HepG2 (cell line): ENCODE measurements at places on chromosomes 2 and 18. TPM values are rescaled to one million over a fixed set of nuclear protein-coding genes. Genes with fewer than 3 reads are reported as not detected.
A peak's percentile ranks its signal among the peaks of the same experiment; 100 is the strongest.

The CAPN14 gene
- not detected in 2 replicates for polyA plus RNA-seq

The PROKR1 gene
- not detected in 2 replicates for polyA plus RNA-seq

The KLHL14 gene
- polyA plus RNA-seq, result 14.5 and 16.0 TPM in 2 replicates

The SETBP1 gene
- 0.65 and 0.73 TPM in 2 replicates for polyA plus RNA-seq

The CKAP2L gene
- 3.9 and 7.1 TPM in 2 replicates for polyA plus RNA-seq

The KIAA2012 gene
- polyA plus RNA-seq, result not detected in 2 replicates

The CFAP210 gene
- not detected in 2 replicates for polyA plus RNA-seq

The FHL2 gene
- polyA plus RNA-seq, result 44.2 and 74.8 TPM in 2 replicates

DNA sequence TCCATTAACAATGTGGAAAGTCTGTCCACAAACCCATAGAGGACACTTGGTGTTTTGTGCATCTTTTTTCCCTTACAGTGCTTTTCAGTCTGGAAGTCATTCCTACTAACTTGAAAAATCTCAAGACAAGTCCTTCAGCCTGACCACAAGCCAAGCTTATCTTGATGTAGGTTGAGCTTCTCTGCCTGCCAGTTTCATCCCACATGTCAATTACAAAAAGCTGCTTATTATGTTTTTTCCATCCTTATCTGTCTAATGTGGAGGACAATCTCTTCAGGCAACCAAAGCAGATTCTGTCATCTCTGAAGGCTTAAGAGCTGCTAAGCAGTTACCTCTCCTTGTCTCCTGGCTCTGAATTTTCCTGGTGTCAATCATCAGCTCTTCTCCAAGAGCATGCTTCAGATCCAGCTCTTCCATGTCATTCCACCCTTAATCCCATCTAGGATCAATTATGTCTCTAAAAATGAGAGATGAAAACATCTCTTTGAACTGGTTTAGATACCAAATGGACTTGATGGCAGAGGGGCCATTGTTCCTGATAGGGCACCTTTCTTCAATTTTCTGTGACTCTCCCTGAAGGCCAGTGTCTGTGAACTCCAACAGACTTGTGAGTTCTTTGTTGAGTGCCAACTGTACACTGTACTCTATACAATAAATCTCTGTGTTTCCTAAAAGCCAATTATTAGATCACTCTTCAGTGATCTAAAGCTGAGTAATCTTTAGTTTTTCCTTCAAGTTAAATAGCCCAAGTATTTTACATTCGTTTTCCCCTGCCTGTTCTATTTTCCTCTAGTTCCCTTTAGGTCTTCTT is 208.6 kb downstream of the RBM43 start:
- no peak overlapping the region for H3K4me3 ChIP-seq
- H3K27me3 ChIP-seq, result no peaks in the 10 kb centered on the region
- H3K27ac ChIP-seq, result no peak overlapping the region
- DNase-seq, result no peak
- H3K4me1 ChIP-seq, result no peaks in the 10 kb centered on the region

- H3K27ac ChIP-seq, result no peak overlapping the region
- peak overlapping the region; percentile 13 for H3K4me3 ChIP-seq
- H3K4me1 ChIP-seq, result peaks cover 47% of the 10 kb centered on the region
- no peaks in the 10 kb centered on the region for H3K36me3 ChIP-seq
- peak; percentile 76 for DNase-seq
Measured at GRCh38 chr2:151638191-151638933, 95.9 kb downstream of the NEB start.

DNA sequence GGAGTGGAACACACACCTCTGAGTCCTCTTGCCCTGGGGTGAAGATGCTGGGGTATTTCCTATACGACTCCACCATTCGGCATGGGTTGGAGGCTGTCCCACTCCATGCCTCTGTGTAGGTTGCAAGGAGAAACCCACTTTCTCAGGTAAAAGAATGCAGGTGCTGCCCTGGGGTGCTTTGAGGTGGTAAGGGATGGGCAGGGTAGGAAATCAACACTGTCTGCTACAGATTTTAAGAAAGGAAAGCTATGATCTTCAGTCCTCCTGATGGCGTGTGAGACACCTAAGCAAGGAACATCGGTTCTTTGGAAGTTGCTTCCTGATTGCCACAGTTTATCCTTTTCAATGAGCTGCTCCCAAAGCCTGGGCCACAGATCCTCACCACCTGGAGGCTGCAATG is 209.2 kb downstream of the NCK2 start:
- no peak for DNase-seq
- H3K27me3 ChIP-seq, result peaks cover 3% of the 10 kb centered on the region; the same call in 1 of the 2 replicates
- H3K36me3 ChIP-seq, result no peaks in the 10 kb centered on the region
- H3K27ac ChIP-seq, result no peak overlapping the region
- no peak overlapping the region for H3K4me3 ChIP-seq
- no peaks in the 10 kb centered on the region for H3K4me1 ChIP-seq

DNA sequence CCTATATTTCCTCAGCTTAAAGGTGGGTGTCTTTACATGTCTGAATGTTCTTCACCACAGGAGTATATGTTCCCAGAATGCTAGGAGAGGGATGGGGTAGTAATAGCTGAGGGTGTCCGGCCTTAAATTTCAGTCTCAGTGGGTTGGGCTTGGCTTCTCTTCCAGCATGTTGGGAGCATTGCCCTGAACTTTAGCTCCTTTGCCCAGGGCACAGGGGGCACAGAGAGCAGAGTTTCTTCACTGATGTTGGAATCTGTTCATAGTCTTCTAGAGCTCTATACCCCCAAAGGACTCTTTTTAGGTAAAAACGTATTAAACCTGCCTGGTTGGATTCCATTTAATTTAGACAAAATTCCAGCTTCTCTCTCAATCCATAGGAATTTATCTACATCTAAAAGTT is 154.4 kb upstream of the GCFC2 start:
- H3K27me3 ChIP-seq, result no peaks in the 10 kb centered on the region
- peaks cover 13% of the 10 kb centered on the region for H3K4me1 ChIP-seq
- no peak overlapping the region for H3K4me3 ChIP-seq
- DNase-seq, result no peak
- H3K27ac ChIP-seq, result no peak overlapping the region

GRCh38 chr2:65129286-65129825 is 550 bp downstream of the RAB1A start:
- peaks cover 4% of the 10 kb centered on the region; the same call in 1 of the 3 replicates for H3K27me3 ChIP-seq
- peak overlapping the region; percentile 95 for H3K27ac ChIP-seq
- no peak for DNase-seq
- peak overlapping the region; percentile 89 for H3K4me3 ChIP-seq

DNA sequence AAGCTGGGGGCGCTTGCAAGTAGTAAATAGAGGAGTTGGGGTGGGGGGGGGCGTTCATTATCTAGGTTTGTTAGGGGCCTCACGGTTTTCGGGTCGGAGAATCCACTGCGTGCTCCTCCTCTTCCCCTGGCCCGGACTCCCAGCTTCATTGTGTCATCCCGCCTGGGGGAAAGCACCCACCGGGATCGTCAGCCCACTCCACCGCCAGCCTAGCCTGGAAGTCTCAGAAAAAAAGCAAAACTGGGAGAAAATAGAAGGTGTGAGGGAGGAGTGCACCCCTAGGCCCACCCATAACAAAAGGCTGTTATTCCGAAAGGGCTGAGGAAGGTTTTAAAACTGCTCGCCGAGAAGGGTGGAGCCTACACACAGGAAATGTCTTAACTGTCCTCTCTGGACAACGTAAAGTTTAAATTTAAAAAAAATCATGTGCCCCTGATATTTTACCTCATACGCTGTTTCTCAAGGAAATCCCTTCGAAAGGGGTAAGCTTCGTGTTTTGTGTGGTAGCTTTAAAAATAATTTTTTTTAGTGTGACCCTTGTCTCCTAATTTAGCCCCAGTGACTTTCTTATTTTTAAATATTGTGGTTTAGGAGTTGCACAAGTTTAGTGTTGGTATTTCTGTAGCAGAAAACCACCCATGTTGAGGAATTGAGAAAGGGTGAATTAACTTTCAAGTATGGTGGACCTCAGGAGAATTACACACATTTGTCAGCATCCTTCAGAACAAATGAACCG is 104.2 kb downstream of the SPTBN1 start:
- no peaks in the 10 kb centered on the region; the same call in 2 of the 3 replicates for H3K27me3 ChIP-seq
- H3K36me3 ChIP-seq, result no peaks in the 10 kb centered on the region; the same call in 1 of the 2 replicates
- no peak for DNase-seq
- H3K4me3 ChIP-seq, result peak overlapping the region; percentile 86
- H3K4me1 ChIP-seq, result peaks cover 67% of the 10 kb centered on the region

- H3K27me3 ChIP-seq, result no peaks in the 10 kb centered on the region
- no peak overlapping the region for H3K27ac ChIP-seq
Measured at GRCh38 chr2:186554429-186554828, 35.4 kb upstream of the ITGAV start.

- peaks cover 97% of the 10 kb centered on the region for H3K4me1 ChIP-seq
- no peaks in the 10 kb centered on the region for H3K27me3 ChIP-seq
- H3K4me3 ChIP-seq, result no peak overlapping the region
- peaks cover 13% of the 10 kb centered on the region for H3K36me3 ChIP-seq
- no peak for DNase-seq
Measured at GRCh38 chr2:177244244-177244771, 20.2 kb downstream of the NFE2L2 start.

DNA sequence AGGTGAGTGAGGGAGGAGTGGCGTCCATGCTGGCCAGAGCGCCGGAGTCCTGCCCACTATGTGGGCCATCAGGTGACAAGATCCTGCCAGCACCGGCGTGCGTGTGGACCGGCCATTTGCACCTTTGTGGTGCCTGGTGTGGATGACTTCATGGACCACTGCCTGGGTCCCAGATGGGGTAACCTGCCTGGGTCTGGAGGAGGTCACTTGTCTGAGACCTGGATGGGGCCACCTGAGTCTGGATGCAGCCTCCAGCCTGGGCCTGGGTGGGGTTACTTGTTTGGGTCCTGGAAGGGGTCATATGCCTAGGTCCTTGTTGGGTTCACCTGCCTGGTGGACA is 299.6 kb downstream of the NDUFA10 start:
- H3K4me1 ChIP-seq, result no peaks in the 10 kb centered on the region
- H3K27me3 ChIP-seq, result peaks cover 91% of the 10 kb centered on the region
- H3K4me3 ChIP-seq, result no peak overlapping the region

DNA sequence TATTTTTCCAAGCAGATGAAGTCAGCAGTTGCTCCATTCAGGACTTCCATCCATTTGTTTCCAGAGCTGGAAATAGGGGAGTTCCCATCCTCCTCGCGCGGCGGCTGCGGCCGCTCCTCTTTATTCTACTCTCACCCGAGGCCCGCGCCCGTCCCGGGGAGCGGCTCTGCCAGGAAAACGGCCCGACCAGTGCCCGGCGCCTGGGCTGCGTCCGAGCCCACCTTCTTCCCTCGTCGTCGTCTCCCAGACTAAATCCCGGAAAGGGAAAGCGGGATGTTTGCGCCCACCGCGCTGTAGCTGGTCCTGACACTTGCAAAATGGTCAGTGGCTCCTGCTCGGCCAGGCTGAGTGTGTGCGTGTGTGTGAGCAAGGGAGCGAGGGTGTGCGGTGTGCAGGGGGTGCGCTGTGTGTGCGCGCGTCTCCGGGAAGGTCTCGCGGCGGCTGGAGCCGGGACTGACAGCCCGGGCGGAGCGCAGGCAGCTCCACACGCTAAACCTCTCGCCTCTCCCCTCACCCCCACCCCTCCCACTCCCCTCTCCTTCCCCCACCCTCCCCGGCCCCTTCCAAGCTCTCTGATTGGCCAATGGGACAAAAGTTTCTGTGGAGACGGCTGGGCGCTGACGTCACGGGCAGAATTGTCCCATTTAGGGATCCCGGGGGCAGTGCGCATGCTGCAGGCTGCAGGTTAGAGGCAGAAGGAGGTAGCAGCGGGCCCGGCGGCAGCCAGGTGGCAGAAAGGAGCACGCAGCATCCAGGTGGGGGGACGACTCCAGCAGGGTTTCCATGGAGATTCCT is at the start of gene NOL4:
Gene NOL4 (minus strand): TSS at position 491 of the 795 bp plus-strand sequence. CDS start 1,660 bp downstream, outside the sequence.
- no peaks in the 10 kb centered on the region for H3K36me3 ChIP-seq
- H3K4me1 ChIP-seq, result peaks cover 45% of the 10 kb centered on the region
- DNase-seq, result peak; percentile 51
- H3K27me3 ChIP-seq, result peaks cover 5% of the 10 kb centered on the region
- H3K27ac ChIP-seq, result no peak within 1 kb of the TSS

GRCh38 chr2:28979576-28980366 is 1.3 kb upstream of the TOGARAM2 start:
- no peak overlapping the region for H3K27ac ChIP-seq
- peaks cover 31% of the 10 kb centered on the region; the same call in 2 of the 3 replicates for H3K27me3 ChIP-seq
- H3K36me3 ChIP-seq, result no peaks in the 10 kb centered on the region
- no peak overlapping the region for H3K4me3 ChIP-seq

GRCh38 chr2:215626812-215627281 is 191.0 kb upstream of the FN1 start:
- no peak overlapping the region for H3K4me3 ChIP-seq
- H3K4me1 ChIP-seq, result peaks cover 46% of the 10 kb centered on the region
- H3K27me3 ChIP-seq, result no peaks in the 10 kb centered on the region
- H3K36me3 ChIP-seq, result no peaks in the 10 kb centered on the region

- DNase-seq, result no peak
- peaks cover 4% of the 10 kb centered on the region; the same call in 1 of the 3 replicates for H3K36me3 ChIP-seq
- H3K27ac ChIP-seq, result no peak overlapping the region
Measured at GRCh38 chr18:2538236-2538635, 33.1 kb downstream of the METTL4 start.

DNA sequence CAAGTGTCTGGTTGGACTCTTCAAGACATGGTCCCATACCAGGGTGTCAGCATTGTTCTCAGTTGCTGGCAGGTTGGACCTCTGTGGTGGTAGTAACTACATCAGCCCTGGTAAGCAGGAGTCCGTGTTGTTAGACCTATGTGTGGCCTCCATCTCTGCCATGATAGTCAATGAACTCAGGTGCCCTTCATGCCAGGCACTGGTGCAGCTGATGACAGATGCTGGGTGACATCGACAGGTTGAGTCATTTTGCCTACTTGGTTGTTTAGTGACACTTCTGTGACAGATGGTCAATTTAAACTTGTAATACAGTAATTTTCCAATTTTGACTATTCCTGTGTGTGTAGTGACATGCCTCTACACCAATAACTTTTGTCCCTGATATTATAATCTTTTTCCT is 189.7 kb downstream of the SP3 start:
- H3K4me3 ChIP-seq, result no peak overlapping the region
- H3K4me1 ChIP-seq, result no peaks in the 10 kb centered on the region
- H3K27me3 ChIP-seq, result peaks cover 2% of the 10 kb centered on the region; the same call in 1 of the 2 replicates
- no peaks in the 10 kb centered on the region for H3K36me3 ChIP-seq
- no peak for DNase-seq
- no peak overlapping the region for H3K27ac ChIP-seq

GRCh38 chr2:73935641-73936040 is 9.0 kb downstream of the DGUOK start:
- H3K36me3 ChIP-seq, result peaks cover 16% of the 10 kb centered on the region
- no peaks in the 10 kb centered on the region for H3K27me3 ChIP-seq
- H3K4me3 ChIP-seq, result no peak overlapping the region
- H3K27ac ChIP-seq, result no peak overlapping the region

GRCh38 chr2:128437204-128437565 is 118.5 kb upstream of the HS6ST1 start:
- peaks cover 9% of the 10 kb centered on the region for H3K4me1 ChIP-seq
- no peaks in the 10 kb centered on the region for H3K36me3 ChIP-seq
- DNase-seq, result no peak
- no peak overlapping the region for H3K27ac ChIP-seq

GRCh38 chr2:146850746-146851145 is 994.1 kb upstream of the ACVR2A start:
- no peaks in the 10 kb centered on the region for H3K4me1 ChIP-seq
- H3K27ac ChIP-seq, result no peak overlapping the region
- no peak overlapping the region for H3K4me3 ChIP-seq
- no peak for DNase-seq
- H3K27me3 ChIP-seq, result no peaks in the 10 kb centered on the region
- H3K36me3 ChIP-seq, result no peaks in the 10 kb centered on the region

- H3K27me3 ChIP-seq, result no peaks in the 10 kb centered on the region
- H3K4me3 ChIP-seq, result no peak overlapping the region
- H3K36me3 ChIP-seq, result no peaks in the 10 kb centered on the region; the same call in 1 of the 2 replicates
- no peak overlapping the region for H3K27ac ChIP-seq
Measured at GRCh38 chr18:7742224-7742623, 175.1 kb downstream of the PTPRM start.
